Endodermal cell (in vitro differentiated cells): ENCODE measurements at places on chromosomes 5 and 9. TPM values are rescaled to one million over a fixed set of nuclear protein-coding genes. Genes with fewer than 3 reads are reported as not detected.

DNA sequence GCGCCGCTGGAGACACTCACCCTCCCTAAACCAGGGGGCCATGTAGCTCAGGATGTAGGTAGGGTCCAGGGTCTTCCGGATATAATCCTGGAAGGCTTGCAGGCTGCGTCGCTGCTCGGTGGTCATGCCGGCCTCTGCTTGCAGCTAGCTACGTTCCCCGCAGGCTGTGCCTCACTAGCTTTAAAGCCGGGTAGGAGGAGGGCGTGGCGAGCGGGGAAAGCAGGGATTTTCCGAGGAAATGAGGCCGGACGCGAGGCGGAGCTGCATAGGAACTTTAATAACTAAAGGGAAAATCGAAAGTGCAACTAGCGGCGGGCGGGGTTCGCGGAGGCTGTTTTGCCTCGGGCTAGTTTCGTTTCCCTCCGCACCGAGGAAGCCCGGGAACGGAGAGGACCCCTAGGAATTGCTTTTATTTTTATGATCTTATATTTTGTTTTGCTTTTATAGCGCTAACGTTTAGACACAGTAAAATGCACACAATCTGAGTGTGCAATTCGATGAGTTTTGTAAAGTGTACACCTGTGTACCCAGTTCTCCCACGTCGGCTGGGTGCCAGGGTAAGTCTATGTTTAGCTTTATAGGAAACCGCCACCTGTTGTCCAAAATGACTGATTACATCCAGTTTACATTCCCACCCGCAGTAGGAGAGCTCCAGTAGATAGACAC is at the start of gene RIGI:
TSS of gene RIGI (minus strand) at position 156 of the 666 bp plus-strand sequence. CDS start at position 126, 30 bp downstream.
- no peaks in the 10 kb centered on the region for H3K36me3 ChIP-seq
- H3K27ac ChIP-seq: no peak within 1 kb of the TSS
- peak; percentile 91 for DNase-seq

DNA sequence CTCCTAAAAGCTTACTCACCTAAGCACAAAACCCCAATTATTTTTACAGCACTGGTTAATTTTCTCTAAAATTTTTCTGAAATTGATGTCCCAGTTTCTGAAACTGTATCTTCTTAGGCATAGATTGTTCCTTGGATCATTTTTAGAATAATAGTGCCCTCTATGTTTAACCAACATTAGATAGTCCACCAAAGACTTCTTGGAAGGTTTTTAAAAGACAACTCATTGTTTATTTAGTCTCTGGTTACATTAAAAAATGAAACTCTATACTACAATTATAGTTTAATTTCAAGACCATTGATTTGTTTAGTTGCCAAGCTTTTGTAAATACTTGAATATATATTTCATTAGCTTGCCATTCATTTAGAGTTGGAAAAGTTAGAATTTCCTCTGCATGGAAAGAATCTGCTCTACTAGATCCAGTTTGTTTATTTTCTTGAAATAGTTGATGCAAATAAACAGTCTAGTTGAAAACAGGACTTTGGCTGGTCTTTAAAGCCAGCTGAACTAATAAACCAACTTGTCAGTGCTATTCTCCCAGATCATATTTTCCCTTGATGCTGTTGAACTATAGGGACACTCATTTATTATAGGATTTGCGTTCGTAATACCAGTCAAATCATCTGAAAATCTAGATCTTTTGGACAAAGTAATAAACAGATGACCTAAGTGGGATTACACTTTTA is 990.5 kb downstream of the TLE1 start:
- H3K36me3 ChIP-seq: no peaks in the 10 kb centered on the region
- H3K4me1 ChIP-seq: no peaks in the 10 kb centered on the region

DNA sequence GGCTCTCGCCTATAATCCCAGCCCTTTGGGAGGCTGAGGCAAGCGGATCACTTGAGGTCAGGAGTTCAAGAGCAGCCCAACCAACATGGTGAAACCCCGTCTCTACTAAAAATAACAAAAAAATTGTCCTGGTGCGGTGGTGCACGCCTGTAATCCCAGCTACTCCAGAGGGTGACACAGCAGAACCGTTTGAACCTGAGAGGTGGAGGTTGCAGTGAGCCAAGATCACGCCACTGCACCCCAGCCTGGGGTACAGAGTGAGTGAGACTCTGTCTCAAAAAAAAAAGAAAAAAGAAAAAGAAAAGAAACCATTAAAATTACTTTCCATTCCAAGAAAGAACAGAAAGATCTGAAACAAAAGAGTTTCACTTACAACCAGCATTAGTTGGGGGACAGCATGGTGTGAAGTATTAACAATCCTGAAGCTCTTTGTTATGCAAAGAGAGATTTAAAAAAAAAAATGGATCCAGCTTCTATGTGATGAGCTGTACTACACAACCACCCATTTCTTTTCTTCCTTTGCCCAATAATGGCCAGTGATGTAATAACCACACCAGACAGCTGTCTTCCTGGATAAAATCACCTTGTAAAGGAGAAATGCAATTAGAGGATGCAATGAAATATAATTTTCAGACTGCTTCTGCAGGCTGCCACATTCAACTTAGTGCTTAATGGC is 76.9 kb downstream of the MED27 start:
- no peaks in the 10 kb centered on the region for H3K27me3 ChIP-seq
- no peaks in the 10 kb centered on the region for H3K36me3 ChIP-seq
- no peak overlapping the region for H3K27ac ChIP-seq
- peaks cover 12% of the 10 kb centered on the region for H3K4me1 ChIP-seq

DNA sequence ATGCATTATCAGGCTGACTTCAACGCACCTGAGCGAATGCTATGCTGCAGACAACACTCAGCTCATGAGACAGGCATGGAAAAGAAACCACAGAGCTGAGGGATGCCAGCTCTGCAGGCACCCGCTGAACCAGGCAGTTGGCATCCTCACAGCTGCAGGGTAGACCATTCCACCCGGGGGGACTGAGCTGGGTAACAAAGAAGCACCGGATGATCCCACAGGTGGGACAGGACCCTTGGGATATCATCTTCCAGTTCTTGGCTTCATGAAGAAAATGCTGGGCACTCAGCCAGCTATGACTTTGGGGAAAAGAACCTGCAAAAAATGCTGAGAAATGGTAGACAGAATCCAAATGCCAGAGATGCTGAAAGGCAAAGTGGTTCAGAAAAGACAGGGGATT is 9.6 kb downstream of the EPB41L4B start:
- DNase-seq: no peak
- H3K27me3 ChIP-seq: no peaks in the 10 kb centered on the region
- H3K4me1 ChIP-seq: no peaks in the 10 kb centered on the region
- no peaks in the 10 kb centered on the region for H3K36me3 ChIP-seq
- H3K27ac ChIP-seq: no peak overlapping the region

DNA sequence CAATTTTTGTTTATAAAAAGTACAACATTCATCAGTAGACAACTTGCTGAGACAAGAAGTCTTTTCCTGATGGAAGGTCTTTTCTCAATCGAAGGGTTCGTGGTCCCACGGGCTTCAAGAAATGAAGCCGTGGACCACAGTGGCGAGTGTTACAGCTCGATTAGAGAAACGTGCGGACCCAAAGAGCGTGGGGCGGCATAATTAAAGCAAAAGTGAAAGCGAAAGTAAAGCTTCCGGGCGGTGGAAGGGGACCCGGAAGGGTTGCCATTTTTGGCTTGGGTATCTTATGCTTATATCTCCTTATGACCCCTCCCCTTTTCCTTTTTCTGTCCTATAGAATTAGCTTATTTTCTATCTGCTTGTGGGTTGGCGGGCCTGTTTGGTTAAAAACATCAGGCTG is 2309.4 kb upstream of the ACO1 start:
- H3K36me3 ChIP-seq: no peaks in the 10 kb centered on the region
- no peak overlapping the region for H3K4me3 ChIP-seq
- no peaks in the 10 kb centered on the region for H3K27me3 ChIP-seq
- no peak for DNase-seq
- H3K27ac ChIP-seq: no peak overlapping the region

DNA sequence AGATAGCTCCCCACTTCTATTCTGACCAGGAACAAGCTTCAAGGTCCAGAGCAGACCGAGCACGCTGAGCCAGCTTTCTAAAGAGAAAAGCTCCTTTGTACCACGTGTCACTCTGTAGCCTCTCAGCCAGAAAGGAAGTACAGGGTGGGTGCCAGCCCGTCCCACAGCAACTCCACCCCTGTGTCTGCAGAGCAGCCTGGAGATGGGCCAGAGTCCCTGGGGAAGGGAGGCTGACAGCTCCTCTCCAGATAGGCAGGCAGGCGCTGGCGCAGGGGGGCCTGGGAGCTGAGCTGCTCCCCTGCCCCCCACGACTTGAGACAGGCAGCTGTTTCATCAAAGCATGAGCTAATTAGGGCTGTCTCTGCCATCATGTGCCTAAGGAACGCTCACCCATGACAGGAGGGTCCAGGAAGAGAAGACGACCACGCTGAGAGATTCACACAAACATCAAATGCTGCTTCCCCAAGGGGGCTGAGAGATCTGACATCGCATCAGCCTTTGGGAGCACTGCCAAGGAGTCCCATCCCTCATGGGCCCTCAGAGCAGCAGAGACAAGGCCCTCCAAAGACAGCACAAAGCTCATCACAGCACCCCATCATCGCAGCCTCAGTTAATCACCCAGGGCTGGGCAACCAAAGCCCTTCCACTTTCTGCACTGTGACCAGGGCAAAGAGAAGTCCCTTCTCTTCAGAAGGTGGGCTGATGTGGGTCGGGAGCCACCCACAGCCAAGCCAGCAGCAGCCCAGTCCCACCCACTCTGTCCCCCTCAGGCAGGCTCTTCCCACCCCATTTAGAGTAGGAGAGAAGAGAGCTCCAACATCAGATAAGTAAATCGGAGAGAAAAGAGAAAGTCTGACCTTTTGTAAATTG is 78.5 kb upstream of the LRRTM2 start:
- H3K36me3 ChIP-seq: no peaks in the 10 kb centered on the region
- H3K4me3 ChIP-seq: no peak overlapping the region
- peak overlapping the region; percentile 44 for H3K27ac ChIP-seq
- no peaks in the 10 kb centered on the region for H3K27me3 ChIP-seq
- H3K4me1 ChIP-seq: peaks cover 21% of the 10 kb centered on the region

GRCh38 chr5:14516901-14517300 is 64.7 kb upstream of the OTULINL start:
- peak; percentile 22 for DNase-seq
- no peak overlapping the region for H3K27ac ChIP-seq
- no peaks in the 10 kb centered on the region for H3K36me3 ChIP-seq
- no peaks in the 10 kb centered on the region for H3K4me1 ChIP-seq
- H3K4me3 ChIP-seq: no peak overlapping the region
- H3K27me3 ChIP-seq: no peaks in the 10 kb centered on the region

GRCh38 chr9:79639354-79639753 is 67.6 kb downstream of the TLE4 start:
- H3K27me3 ChIP-seq: no peaks in the 10 kb centered on the region
- DNase-seq: no peak
- H3K36me3 ChIP-seq: no peaks in the 10 kb centered on the region
- H3K4me3 ChIP-seq: no peak overlapping the region

DNA sequence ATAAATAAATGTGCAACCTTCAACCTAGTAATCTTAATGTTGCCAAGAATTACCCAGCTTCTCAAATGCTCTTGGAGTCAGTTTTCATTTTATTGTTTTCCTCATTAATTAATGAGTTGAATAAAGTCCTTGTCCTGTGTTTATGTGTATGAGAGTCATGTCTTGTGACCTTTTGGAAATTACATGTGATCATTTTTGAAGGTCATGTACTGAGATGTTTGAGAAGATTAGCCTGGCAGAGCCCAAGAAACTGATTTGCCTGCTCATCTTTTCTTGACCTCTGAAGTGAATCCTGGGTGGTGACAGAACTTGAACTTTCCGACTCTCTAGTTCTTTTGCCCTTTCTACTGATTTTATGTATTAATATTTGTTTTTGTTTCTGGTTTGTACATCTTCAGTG is 15.4 kb downstream of the ANKRA2 start:
- peaks cover 14% of the 10 kb centered on the region for H3K36me3 ChIP-seq
- no peaks in the 10 kb centered on the region for H3K27me3 ChIP-seq
- no peak for DNase-seq
- no peak overlapping the region for H3K27ac ChIP-seq

GRCh38 chr9:33430942-33431341 is 16.5 kb downstream of the AQP3 start:
- no peaks in the 10 kb centered on the region for H3K36me3 ChIP-seq
- H3K4me3 ChIP-seq: no peak overlapping the region
- no peaks in the 10 kb centered on the region for H3K27me3 ChIP-seq
- no peak for DNase-seq
- no peaks in the 10 kb centered on the region for H3K4me1 ChIP-seq
- no peak overlapping the region for H3K27ac ChIP-seq

Gene PDZD2
- total RNA-seq: 2.9 to 6.6 TPM (median 5.6 TPM) in 3 replicates

Gene IL17B
- total RNA-seq: not detected in 3 replicates

Gene PRDM12
- 0.19 TPM in 1 of 3 replicates, not detected in the others for total RNA-seq

Gene PCDHAC2
- 2.3 and 2.4 TPM in 2 replicates for total RNA-seq

Gene PCDHGC4
- total RNA-seq: 2.6 to 3.0 TPM (median 2.6 TPM) in 3 replicates

Gene IL4
- total RNA-seq: not detected in 3 replicates

Gene CRB2
- 0.61 to 1.4 TPM (median 0.75 TPM) in 3 replicates for total RNA-seq

Gene C6
- total RNA-seq: 0.38 TPM in 2 of 3 replicates, not detected in the other
